Ammon's horn (tissue), 1 donor: ENCODE measurements at places on chromosomes 16 and 17.
A peak's percentile ranks its signal among the peaks of the same experiment; 100 is the strongest.

DNA sequence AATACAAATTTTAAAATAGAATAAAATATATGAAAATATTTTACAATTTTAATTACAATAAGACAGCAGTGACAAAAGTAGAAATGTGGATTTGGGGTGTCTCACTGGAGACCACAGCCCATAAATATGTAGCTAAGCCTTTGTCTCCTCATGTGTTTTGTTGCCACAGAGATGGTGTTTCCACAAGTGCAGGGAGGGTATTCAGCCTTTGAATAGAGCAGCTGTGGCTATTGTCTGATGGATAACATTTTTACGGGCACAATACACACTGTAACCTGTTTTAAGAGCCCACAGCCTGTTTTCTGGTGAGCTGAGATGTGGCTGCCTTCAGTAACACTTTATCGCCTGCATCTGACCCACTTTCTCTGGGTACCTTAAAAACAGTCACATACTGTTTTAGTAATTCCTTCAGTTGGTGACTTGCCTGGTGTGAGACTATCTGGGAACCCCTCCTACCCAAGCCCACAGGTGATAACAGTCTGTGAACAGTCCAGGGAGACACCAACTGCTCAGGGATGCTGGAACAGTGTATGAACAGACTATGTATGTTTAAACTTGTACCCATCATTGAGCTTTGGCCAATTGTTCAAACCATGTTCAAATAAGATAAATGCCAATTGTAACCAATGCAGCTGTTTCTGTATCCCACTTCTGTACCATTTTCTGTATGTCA is 7.8 kb upstream of the AHSP start:
- no peak for DNase-seq

- no peak for DNase-seq
These were observed 411.8 kb downstream of the MAF start for GRCh38 chr16:79188739-79189122.

DNA sequence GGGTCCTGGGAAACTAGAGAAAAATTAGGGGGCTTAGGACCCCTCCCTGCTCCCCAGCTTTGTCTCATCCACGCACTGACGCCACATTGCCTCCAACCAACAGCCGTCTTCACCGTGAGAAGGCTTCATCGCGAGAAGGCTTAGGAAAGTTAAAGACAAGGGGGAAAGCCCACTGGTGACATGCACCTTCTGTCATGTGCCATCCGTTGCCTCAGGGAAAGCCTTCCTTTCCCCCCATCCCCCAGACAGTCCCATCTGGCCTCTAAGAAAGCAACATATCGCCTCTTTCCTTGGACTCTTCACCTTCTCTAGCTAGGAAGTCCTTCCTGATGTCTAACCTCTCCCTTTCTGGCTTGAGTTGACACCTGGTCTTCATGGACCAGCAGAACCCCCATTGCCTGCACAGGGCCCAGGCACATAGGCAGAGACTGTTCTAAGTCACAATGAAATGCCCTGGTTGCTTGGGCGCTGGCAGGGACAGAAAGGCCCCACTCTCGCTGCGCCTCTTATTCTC is 2.1 kb downstream of the FOXN1 start:
- no peak for DNase-seq

GRCh38 chr16:67000384-67001351 is 12.3 kb downstream of the CES4A start:
- peak; percentile 82 for DNase-seq
